ENCODE measurements at places on chromosomes 3 and 15.

GRCh38 chr3:127478922-127479321 lies 111.6 kb downstream of the TPRA1 start:
- DNase-seq = no peak

GRCh38 chr3:39101022-39101689 lies 6.3 kb downstream of the GORASP1 start:
- DNase-seq = peak; percentile 72

GRCh38 chr3:44802011-44802410 lies 40.4 kb downstream of the KIF15 start:
- DNase-seq = no peak

- no peak for DNase-seq
Observed at GRCh38 chr15:94105760-94106159, 125.6 kb upstream of the MCTP2 start.

DNA sequence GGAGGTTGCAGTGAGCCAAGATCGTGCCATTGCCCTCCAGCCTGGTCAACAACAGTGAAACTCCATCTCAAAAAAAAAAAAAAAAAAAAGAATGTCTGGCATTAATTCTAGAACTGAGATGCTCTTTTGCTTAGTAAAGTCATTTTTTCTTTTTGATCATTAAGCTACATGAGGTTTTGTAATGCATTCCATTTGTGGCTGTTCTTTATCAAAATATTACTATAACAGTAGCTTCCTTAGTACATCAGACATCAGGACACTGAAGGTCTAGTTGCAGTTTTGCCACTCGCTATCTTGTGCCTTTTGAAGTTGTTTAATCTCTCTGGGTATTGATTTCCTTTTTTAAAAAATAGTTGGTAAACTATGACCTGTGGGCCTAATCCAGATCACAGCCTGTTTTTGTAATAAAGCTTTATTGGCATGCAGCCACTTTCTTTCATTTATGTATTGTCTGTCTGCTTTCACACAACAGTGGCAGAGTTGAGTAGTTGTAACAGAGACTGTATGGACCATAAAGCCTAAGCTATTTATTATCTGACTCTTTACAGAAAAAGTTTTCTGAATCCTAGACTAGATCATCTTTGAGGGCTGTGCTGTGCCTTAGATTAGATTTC lies 76.6 kb downstream of the SLC25A26 start:
- DNase-seq = no peak

DNA sequence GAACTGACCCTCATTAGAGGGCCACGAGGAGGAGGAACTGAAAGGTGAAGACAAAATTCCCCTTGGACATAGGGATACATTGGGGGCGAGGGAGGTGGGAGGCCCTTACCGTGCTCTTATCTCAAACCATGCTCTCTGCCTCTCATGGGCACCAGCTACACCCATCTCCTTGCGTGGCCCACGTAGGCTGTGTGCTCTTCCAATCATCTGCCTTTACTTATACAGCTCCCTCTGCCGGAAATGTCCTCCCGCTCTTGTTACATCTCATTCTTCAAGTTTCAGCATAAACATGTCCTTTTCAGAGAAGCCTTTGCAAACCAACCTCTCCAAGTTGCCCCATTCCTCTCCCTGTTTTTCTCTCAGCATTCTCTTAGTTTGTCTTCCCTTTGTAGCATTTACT lies 307.8 kb upstream of the PROK2 start:
- no peak for DNase-seq

DNA sequence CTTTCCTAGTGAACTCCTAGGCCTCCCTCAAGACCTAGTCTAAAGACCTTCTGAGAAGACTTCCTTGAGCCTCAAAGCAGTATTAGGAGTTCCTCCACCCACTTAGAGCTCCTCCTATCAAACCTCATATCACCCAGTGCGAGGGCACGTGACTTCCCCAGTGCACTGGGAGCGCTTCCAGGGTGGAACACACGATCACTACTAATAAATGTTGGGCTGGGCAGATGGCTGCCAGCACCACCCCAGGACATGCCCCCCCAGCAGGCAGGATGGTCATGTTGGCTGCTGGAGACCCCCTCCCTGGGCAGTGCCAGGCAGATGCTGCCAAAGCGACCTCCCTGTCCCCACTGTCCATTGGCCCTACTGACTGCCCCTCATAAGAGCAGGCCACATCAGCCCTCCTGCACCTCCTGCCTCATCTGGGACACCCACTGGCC lies 8.5 kb upstream of the PLXND1 start:
- no peak for DNase-seq

DNA sequence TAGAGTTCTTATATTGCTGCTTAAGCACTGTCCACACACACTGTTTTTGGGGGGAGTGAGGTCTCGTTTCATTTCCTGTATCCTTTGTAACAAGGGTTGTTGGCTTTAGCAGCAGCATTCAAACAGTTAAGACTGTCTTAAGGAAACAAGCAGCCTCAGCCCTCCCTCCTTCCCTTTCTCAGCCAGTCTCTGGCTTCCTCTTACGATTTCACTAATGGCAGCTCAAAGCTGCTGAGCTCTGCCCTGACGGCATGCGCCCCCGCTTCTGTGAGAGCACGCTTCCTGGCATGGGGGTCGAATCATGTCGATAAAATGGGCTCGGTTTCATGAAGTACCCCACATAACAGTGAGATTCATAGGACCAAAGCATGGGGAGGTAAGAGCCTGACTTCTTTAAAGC lies 105.0 kb downstream of the KLHL25 start:
- DNase-seq = peak; percentile 73

- no peak for DNase-seq
Observed at GRCh38 chr3:64129581-64129980, 95.7 kb downstream of the PRICKLE2 start.

GRCh38 chr3:131731709-131732108 lies 228.9 kb upstream of the MRPL3 start:
- no peak for DNase-seq

DNA sequence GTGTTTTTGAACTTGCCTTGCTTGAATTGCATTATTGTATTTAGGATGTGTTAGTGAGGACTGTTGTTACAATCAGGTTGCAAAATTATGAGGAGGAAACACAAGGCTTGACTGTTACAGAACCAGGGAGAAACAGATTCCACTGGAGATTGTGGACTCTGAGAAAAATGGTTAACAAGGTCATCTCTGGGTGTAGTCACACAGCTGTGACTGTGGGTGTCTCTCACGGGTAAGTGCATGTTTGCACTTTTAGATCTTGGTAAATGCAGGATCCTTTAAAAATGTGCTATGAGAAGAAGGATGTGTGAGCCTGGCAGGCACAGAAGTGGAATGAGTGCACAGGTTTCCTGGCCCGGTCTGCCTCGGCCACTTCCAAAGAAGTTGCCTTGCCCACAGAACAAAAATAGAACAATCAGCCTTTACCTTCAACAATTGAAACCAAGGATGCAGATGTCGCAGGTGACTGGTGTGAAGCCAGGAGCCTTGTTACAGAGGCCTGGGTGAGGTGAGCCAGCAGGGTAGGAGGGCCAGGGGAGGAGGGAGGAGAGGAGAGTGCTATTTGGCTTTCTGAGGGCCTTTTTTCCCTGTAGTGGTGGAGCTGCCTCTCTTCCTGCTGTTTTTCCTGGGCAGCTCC lies 68.0 kb downstream of the ABHD5 start:
- DNase-seq = no peak

DNA sequence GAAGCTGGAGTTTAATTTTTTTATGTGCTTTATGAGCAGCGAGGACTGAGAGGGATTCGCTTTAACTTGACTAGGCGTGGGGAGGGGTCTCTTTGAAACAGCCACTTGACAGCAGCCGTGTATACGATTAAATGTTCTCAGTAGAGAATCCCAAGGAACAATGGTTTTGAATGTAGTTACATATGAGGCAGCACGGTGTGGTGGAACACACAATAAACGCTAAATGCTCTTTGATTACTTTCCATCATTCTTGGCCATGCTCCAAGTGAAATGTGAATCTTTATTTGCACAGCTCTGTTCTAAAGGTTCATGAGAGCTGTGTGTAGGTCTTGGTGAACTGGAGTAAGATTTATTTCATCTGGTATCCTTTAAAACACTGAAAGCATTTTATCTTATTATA lies 251.4 kb upstream of the TGFBR2 start:
- DNase-seq = no peak

DNA sequence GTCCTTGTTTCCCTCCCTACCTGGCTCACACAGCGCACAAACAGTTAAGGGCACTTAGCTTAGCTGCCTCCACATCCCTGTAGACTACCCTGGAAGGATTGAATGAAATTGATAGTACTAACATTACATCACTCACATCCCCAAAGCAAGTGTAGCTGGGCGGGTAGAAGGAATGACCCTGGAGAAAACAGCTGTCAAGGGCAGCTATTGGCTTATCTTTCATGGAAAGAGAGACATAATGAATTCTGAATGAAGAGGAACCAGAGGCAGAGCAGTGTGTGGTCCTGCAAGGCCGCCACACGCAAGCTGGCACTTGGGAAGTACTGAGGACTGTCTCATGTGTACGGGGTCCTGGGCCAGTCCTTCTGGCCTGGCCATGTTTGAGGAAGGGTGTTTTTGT lies 369.6 kb upstream of the RGMA start:
- no peak for DNase-seq

DNA sequence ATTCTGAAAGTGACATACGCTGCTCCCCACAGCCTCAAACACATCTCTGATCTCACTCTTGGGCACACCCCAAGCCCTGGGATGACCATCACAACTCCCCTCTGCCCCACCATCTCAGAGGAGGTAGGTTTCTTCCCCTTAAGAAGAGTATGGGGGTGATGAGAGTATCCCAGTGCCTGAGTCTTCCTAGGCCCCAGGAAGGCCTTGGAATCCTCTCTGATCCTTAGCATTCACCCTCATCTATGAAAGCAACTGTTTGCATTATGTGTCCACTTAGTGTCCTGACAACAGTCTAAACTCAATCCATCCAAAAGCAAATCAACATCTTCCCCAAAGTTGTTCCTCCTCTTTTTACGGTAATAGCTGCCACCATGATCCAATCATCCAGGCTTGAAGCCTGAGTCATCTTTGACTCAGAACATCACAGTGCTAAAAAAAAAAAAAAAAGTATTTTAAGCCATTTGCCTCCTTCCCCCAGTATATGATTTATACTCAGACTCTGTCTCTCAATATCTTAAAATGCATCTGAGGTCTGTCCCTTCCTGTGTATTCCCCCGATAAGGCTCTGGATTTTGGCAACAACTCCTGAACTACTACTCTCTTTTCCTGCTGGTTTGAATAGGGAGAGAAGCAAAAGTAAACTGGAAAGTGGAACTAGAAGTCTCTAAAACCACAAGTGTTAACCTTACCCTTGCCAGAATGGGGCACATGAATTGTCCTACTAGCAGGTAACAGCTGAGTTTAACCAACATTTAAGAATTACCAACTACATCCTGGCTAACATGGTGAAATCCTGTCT lies 22.5 kb downstream of the POPDC2 start:
- DNase-seq = no peak

Data from CD4-positive, alpha-beta T cell treated with Interleukin-17A for 4 hours (primary cell).